ENCODE measurements at places on chromosomes 5 and 9.

DNA sequence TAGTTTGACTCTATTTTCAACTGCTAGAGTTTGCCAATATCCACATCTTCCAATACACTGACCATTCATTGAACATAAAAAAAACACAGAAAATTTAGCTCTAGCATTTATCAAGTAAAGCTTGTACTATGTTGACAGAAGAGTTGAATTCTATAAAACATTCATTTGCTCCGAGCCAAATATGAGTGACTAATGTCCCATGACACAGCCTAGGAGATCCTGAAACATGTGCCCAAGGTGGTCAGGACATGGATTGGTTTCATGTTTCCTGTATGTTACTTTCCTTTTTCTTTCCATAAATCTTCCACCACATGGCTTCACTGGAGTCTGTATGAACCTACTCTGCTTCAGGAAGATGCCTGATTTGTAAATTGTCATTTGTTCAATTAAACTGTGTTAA is 122.4 kb upstream of the PRDM9 start:
- DNase-seq: no peak

- no peak for DNase-seq
Observed at GRCh38 chr5:4099386-4099785, 503.8 kb downstream of the IRX1 start.

GRCh38 chr9:88307136-88307535 is 81.1 kb upstream of the SPIN1 start:
- no peak for DNase-seq

- DNase-seq: no peak
Observed at GRCh38 chr9:97848480-97849237, 4.4 kb upstream of the FOXE1 start.

GRCh38 chr5:81980598-81981260 is 8.9 kb downstream of the ATG10 start:
- DNase-seq: peak; percentile 62

GRCh38 chr9:94480205-94480604 is 74.7 kb upstream of the PCAT7 start:
- DNase-seq: no peak

GRCh38 chr5:171614971-171615653 is 170.5 kb upstream of the SMIM23 start:
- DNase-seq: peak; percentile 3

GRCh38 chr5:80961376-80962281 is 1.5 kb downstream of the RASGRF2 start:
- peak; percentile 36 for DNase-seq

- no peak for DNase-seq
Observed at GRCh38 chr9:113219969-113220368, 1.1 kb downstream of the FKBP15 start.

DNA sequence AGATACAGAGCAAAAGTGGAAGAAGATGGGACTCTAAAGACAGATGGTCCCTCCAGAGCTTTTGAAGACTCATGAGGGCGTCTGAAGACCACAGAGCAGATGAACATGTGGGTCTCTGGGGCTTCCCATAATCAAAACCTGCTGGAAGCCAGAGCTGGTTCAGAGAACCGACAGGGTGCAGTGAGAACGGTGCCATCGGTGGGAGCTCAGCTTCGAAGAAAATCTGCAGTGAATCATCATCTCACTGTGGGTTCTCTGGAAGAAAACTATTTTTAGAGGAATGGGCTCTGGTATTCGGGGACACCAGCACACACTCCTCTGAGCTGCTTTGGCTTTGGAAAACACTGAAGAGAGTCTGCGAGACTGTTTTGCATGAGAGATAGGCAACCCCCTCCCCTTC is 222.4 kb upstream of the PANK3 start:
- no peak for DNase-seq

GRCh38 chr9:91522481-91522880 is 98.8 kb upstream of the NFIL3 start:
- no peak for DNase-seq

DNA sequence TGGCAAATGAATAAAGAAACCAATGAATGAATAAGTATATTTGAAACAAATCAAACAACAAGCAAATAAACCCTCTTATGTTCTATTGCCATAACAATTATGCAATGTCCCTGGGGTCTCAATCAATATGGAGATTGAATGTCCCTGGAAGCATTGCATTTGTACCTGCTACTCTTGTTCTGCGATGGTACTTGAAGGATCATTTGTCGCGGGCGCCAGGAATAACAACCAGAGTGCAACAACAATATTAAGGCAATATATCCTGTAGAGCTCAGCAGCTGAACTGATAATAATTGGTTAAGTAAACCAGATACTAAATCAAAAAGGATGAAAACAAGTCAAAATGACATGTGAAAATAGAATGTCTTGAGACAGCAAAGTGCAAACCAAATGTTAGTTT is 1001.9 kb upstream of the NUDT12 start:
- no peak for DNase-seq

- no peak for DNase-seq
Observed at GRCh38 chr5:65727491-65728156, 5.6 kb downstream of the NLN start.

DNA sequence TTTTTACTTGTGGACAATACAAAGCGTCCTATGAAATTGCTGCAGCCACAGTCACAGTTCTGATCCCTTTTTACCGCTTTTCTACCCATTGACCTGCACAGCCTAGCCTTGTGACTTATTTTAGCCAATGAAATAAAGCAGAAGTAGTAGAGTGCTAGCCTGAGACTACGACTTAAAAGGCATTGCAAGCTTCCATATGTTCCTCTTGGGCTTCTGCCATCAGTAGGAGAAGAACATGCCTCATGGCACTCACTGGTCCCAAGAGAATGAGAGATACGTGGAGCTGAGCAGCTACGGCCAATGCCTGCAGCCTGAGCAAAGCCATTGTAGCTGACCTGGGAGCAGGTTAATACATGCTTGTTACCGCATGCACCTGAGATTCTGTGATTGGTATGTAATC is 416.6 kb upstream of the CLINT1 start:
- DNase-seq: no peak

DNA sequence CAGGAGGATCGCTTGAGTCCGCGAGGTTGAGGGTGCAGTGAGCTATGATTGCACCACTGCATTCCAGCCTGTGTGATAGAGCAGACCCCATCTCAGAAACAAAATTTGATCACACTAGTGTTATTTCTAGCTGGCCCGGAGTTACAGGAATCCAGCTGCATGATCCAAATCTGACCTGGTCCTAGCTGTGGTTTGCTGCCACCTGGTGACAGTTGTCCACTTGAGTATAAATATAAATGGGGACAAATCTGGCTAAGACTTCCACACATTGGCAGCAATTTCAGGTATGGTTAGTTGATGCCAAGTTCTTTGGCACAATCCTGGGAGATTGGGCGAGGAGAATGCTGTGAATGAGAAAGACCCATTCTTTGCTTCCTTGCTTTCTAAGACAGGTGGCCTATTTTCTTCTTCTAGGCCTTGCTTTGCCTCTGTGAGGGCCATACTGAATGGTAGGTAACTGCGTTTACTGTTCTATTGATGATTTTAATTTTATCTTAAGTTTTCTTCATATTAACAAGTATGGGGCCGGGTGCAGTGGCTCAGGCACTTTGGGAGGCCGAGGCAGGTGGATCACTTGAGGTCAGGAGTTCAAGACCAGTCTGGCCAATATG is 35.4 kb downstream of the UBE2R2 start:
- peak; percentile 27 for DNase-seq

DNA sequence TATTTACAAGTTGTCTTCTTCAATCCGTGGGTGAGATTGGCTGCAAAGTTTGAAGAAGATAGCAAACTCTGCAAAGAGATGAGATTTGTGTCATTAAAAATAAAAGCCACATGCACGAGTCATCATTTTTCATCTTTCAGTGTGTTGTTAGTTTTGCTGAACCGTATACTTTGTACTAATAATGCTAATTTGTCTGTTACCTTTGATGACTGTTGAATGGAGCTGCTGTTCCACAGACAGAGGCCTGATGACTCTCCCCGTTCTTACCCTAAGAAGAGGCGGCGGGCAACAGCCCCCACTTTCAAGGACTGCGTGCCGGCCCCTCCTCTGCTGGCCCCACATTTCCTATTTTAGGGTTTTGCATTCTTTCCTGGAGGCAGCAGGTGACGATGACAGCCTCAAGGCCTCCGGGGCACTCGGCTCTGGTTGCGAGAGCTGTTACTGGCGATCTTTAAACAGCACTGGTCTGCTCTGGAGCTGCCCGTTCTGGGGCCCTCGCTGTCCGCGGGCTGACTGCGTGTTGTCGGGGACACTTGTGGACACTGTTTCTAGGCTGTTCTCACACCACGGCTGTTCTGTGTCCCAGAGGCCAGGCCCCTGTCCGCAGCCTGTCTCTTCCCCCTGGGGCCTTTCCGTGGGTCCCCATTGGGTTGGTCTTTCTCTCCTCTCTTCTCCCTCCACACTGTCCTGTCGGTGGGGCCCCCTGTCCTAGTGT is 35.1 kb downstream of the NDUFS6 start:
- DNase-seq: no peak

DNA sequence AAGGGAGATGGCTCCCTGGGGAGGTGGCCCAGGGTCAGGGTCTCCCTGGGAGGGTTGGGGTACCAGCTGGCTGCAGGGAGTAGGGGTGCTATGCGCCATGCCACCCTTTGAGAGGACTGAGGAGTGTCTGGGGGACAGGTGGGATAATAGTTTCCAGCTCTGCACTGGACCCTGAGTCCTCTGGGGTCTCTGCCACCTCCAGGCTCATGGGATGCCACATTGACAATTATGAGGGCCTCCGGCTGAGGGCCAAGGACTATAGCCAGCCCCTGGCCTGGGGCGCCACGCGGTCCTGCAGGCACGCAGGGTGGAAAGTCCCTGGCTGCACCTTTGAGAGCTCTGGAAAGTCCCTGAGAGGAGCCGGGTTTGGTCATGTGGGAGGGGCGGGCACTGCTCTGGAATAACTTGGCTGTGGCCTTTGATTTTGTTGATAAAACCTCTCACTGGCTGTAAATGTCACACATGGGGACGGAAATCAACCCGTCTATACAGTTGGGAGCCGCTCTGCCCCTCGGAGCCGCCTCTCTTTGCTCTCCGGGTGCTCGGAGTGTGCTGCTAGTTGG is 16.0 kb downstream of the TRAF2 start:
- no peak for DNase-seq

- DNase-seq: no peak
Observed at GRCh38 chr9:35743452-35743851, 5.6 kb downstream of the GBA2 start.

GRCh38 chr9:9749591-9749990 is 863.2 kb downstream of the PTPRD start:
- no peak for DNase-seq

- no peak for DNase-seq
Observed at GRCh38 chr9:3243683-3244082, 282.1 kb downstream of the RFX3 start.

GRCh38 chr9:14216612-14217194 is 97.2 kb downstream of the NFIB start:
- no peak for DNase-seq

DNA sequence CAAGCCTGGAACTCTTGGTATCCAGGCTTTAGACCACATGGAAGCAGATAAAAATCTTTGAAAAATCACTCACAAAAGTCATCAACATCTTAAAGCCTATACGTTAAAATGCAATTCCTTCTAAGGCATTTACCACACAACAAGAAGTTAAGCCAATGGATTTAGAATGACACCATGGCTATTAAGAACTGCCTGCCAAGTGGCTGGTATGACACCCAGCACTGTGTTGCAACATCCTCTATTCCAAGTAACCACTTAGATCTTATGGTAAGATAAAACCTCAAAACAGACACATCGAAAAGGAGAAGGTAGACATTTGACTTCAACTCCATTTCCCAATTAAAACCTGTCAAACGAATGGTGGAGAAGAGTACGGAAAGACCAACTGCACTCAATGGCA is 344.2 kb upstream of the SLC30A5 start:
- no peak for DNase-seq

DNA sequence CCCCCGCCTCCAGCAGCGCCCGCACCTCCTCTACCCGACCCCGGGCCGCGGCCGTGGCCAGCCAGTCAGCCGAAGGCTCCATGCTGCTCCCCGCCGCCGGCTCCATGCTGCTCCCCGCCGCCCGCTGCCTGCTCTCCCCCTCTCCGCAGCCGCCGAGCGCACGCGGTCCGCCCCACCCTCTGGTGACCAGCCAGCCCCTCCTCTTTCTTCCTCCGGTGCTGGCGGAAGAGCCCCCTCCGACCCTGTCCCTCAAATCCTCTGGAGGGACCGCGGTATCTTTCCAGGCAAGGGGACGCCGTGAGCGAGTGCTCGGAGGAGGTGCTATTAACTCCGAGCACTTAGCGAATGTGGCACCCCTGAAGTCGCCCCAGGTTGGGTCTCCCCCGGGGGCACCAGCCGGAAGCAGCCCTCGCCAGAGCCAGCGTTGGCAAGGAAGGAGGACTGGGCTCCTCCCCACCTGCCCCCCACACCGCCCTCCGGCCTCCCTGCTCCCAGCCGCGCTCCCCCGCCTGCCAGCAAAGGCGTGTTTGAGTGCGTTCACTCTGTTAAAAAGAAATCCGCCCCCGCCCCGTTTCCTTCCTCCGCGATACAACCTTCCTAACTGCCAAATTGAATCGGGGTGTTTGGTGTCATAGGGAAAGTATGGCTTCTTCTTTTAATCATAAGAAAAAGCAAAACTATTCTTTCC is 19.3 kb downstream of the CDKN2A start:
- DNase-seq: peak; percentile 87

DNA sequence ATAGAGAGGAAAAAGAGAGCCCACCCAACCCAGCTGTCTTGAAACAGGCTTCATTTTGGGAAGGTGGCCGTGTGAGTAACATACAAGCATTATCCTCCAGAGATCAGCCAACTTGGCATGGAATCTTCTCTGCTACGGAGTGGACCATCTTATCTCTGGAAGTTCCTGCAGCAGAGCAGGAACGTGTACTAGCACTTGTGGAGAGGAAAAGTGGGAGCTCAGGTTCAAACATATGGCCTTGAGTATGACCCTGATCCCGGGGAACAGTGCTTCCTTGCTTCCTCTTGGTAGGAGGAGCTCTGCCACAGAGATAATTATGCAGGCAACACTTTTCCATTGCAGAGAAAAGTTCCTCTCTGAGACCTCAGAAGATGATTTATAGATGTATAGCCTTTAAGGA is 490.4 kb upstream of the ACO1 start:
- no peak for DNase-seq

- DNase-seq: no peak
Observed at GRCh38 chr5:132056610-132057497, 3.6 kb upstream of the IL3 start.

Data from NCI-H82 (cell line).